Hepatic stellate cell (primary cell): ENCODE measurements at places on chromosomes 7 and 10.

DNA sequence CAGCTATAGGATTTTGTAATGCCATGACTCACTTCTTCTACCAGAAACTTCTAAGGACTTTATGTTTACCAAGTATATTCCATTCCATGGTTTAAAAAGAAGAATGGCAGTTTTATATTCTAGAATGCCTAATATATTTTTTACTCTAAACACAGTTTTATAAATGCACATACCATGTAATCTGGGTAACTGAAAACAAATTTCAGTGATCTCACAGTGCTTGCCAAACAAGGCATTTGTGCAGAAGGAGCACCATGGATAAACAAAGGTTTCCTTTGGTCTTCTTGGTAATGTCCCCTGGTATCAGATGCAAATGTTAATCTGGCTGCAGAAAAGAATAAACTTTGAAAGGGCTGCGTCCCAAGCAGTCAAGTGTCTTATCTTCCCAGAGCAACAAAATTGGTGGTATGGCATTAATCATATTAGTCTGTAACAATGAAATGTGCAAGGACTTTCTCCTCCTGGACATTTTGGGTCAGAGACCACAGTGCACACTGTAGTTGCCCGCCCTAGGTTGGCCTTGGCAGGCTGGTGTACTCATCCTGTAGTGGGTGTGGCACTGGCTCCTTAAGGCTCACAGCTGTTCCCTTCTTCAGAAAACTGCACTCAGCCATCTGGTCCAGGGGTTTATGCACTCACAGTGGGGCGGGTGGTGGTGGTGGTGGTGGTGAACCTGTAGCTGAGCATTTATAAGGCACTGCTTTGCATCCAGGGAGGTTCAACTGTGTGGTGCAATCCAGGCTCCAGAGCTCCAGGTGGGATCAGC lies 56.7 kb downstream of the LAMB4 start:
- DNase-seq, result no peak

GRCh38 chr10:119131512-119132240 lies 27.8 kb downstream of the DENND10 start:
- no peak for DNase-seq

GRCh38 chr10:84269162-84269561 lies 24.3 kb downstream of the RGR start:
- no peak for DNase-seq

DNA sequence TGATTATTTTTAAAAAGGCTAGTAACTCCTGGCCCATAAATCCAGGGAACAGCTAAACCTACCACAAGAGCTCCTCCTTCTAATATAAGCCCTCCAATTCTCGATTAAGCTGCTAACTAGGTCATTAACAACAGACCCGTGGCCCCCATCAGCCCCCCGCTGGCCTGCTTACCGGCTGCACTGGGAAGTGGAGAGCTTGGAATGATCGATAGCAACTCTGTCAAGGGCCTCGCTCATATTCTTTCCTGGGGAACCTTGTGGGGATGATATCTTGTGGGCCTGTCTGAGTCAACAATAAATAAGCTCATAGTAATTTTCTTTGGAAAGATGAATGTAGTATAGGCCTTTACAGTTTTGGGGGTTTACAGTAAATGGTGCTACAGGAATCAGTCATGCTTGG lies 353.5 kb downstream of the TCERG1L start:
- DNase-seq, result no peak

DNA sequence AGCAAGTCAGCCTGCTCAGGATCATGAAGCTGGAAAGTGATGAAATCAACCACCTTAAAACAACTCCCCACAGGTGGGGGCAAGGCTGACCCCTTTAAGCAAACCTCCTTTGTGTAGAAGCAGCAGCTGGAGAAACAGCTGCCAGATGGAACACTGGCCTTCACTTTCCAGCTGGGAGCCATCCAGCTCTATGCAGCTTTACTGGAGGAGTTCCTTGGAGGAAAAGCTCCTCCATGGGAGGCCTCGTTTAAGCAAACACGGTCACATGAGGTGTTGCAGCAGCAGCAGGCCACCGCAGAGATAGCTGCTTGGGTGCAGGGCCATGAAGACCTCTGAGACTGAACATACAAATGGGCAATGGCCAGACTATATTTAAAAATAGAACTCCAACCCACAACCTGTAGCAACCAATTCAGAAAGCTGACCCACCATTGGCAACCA lies 13.0 kb upstream of the DLG5 start:
- DNase-seq, result no peak

DNA sequence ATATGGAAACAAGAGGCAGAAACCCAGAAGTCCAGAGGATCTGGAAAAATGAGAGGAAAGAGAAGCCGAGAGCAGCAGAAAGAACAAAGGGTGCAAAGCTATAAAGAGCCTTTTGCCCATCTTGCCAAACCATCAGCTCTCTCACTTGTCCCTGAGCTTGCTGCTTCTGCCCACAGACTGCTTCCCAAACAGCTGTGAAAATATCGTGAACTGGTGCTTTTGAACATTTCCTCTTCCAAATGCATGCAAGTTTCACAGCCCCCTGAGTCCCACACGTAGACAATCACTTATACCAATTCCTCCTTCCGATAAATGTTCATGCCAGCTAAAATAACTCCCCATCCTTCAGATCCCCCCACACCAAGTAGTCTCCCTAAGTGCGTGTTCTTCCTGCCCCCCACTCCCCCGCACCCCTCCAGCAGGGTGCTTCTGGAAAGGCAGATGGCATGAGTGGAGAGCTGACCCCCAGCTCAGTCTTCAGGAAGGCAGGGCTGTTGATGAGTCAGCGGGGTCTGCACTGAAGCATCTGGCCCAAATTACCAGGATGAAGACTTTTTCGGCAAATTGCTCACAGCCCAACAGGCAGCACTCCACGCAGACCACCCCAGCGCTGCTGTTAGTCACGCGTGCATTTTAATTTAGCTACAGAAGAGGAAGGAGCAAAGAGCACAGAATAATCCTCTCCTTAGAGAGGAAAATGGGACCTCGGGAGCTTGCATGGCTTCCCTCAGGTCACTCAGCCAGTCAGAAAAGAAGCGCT lies 76.1 kb upstream of the KCNMA1 start:
- DNase-seq, result no peak

DNA sequence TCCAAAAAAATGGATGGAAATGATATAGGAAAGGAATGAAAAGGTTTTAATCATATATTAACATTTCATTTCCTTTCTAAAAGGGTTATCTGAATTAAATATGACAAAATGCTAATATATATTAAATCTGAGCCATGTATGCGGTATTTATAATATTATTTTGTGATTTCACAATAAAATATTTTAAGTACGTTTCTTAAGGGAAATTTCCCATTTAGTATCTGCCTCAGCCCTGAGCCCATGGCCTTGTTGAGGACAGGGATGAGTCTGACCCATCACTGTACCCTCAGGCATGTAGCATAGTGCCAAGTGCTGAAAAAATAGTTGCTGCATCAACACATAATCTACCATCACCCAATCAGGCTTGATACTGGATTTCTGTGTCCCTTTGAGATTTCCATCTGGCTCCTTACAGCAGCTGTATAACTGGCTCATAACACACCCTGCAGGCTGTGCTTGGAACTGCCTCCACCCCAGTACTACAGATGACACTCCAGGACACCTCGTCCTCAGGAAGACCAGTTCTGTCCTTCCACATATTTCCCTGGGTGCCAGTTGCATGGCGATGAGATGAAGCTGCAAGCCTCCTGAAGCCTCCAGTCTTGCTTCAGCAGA lies 59.4 kb upstream of the ASAH2 start:
- DNase-seq, result no peak

GRCh38 chr10:28564905-28565304 lies 32.0 kb downstream of the WAC start:
- DNase-seq, result no peak

DNA sequence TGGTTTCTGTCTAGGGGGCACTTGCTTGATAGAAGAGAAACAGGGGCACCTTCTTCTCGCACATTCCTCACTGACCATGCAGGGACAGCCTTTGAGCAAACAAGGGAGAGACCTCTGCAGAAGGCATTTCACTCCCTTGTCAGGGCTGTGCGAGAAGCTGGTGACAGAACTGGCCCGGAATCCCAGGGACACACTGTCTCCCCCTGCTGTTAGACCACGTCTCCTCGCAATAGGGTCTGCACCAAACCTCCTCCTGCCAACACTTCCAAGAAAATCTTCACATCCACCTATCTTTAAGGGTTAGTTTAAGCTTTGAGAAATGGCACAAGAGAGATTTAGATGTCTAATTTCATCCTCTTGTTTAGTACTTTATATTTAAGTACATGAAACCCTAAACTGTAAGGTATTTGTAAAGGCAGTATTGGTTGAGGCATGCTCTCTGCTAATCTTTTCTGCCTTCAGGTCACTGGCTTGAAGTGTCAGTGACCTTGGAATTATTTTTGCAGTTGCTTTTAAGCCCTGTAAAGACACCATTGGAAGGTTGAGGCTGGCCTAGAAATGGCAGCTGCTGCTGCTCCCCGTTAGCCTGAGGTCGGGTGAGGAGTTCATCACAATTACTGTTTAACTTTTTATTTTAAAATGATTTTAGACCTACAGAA lies 37.0 kb downstream of the RBM20 start:
- DNase-seq, result peak; percentile 72

- no peak for DNase-seq
Observed at GRCh38 chr7:47677664-47678063, 95.8 kb upstream of the TNS3 start.

GRCh38 chr7:86788948-86789347 lies 145.2 kb downstream of the GRM3 start:
- DNase-seq, result no peak

- no peak for DNase-seq
Observed at GRCh38 chr10:17648243-17649035, 4.5 kb downstream of the STAM start.

- no peak for DNase-seq
Observed at GRCh38 chr7:4123823-4124222, 558.3 kb upstream of the FOXK1 start.

GRCh38 chr10:29849126-29849833 lies 210.1 kb downstream of the JCAD start:
- DNase-seq, result peak; percentile 75

DNA sequence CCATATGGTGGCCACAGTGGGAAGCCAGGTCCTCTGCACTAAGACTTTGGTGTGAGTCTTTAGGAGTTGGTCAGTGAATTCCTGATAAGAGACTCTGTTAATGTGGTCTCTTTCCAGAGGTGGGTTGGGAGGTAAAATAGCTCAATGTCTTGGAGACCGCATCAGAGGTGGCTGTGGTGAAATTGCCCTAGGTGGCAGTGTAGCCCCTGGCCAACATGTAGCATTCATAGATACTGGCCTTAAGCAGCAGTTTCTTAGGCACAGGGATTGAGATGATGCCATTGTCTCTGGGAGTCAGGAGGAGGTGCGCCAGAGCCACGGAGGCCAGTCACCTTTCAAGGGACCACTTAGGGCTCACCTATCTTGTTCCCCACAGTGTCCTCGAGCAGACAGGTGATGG lies 202.8 kb downstream of the CREB5 start:
- DNase-seq, result no peak
